Fibroblast of pulmonary artery (primary cell): ENCODE measurements at places on chromosomes 12 and 14.
A peak's percentile ranks its signal among the peaks of the same experiment; 100 is the strongest.

DNA sequence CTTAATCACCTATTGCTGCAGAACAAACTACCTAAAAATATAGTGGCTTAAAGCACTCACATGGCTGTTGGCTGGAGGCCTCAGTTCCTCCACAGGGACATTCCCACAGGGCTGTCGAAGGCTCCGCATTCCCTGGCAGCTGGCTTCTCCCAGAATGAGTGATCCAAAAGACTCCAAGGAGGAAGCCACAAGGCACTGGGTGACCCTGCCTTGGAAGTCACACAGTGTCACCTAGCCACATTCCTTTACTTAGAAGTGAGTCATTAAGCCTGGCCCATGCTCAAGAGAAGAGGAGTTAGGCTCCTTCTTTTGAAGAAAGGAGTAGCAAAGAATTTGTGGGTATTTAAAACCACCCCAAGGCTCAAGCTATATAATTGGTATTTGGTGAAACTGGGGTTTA lies 63.9 kb upstream of the MAP1LC3B2 start:
- no peak for DNase-seq

GRCh38 chr12:30970559-30971197 lies 44.1 kb downstream of the TSPAN11 start:
- no peak for DNase-seq

DNA sequence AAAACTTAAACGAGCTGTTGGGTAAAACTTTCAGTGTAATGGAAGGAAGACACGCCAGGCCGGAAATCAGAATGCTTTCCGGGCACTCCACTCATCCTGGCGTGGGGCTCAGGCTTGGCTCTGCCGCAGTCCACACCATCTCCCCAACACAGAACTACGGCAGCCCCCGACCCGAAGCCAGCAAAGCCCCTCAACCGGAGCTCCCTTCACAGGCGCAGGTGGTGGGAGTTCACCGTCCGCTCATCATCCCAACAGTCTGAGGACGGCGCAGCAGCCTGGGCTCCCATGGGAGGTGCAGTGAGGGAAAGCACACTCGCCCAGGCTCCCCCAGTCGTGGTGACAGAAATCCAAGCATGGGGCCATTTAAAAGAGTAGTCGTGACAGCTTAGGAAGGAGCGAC lies 11.0 kb upstream of the MMP17 start:
- DNase-seq, result no peak

GRCh38 chr12:15423629-15424028 lies 101.3 kb downstream of the PTPRO start:
- peak; percentile 22 for DNase-seq
